Peyer's patch (tissue), 4 donors: ENCODE measurements at places on chromosomes 5 and 9. TPM values are rescaled to one million over a fixed set of nuclear protein-coding genes. Genes with fewer than 3 reads are reported as not detected.

Gene UTP15
- total RNA-seq, result 21.7 TPM

Gene DIPK1B
- 1.7 TPM for total RNA-seq

Gene FCN2
- not detected for total RNA-seq

Gene FAM114A2
- total RNA-seq, result 39.3 TPM

Gene IL6ST
- 88.8 TPM for total RNA-seq

Gene LCN9
- not detected for total RNA-seq

Gene SAP30L
- 36.7 TPM for total RNA-seq

Gene SPINK7
- total RNA-seq, result not detected

Gene PCDHA1
- total RNA-seq, result not detected

Gene CDH12
- not detected for total RNA-seq
